ENCODE measurements at places on chromosomes 1 and 21.

GRCh38 chr1:96049759-96050409 lies 671.7 kb upstream of the PTBP2 start:
- DNase-seq = no peak

DNA sequence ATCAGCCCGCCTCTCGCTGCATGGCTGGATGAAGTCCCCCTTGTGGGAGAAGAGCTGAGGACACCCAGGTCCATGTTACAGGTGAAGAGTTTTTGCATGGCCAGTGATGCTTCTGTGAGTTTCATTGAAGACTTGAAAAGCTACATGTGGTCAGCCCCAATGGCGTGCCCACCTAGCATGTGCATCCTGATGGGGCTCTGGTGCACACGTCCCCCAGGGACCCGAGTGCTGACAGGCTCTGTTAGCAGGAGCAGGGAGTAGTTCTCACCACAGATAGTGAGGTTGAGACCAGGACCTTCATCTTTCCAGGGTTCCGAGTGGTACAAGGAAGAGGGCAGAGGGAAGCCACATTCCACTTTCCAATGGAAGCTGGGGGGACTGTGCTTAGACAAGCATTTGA lies 184.8 kb upstream of the C1orf174 start:
- no peak for DNase-seq

DNA sequence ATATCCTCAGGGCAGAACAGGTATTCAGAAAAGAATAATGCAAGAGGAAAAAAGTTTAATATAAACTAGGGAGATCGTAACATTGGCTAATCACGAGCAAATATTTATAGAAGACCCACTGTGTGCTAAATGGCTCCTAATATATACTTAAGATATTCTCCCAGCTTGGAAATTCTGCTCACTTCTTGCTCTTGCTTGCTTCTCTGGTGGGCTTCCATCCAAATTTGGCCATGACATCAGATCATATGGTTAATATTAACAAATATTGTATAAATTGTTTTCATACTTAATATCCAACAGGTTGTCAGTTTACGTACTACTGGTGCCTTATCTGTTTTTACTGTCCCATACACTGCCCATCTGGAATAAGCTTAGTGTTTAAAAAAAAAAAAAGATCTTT lies 1.1 kb downstream of the COX20 start:
- DNase-seq = no peak

- DNase-seq = no peak
Measured at GRCh38 chr1:227562037-227562436, 1.3 kb upstream of the ZNF678 start.

DNA sequence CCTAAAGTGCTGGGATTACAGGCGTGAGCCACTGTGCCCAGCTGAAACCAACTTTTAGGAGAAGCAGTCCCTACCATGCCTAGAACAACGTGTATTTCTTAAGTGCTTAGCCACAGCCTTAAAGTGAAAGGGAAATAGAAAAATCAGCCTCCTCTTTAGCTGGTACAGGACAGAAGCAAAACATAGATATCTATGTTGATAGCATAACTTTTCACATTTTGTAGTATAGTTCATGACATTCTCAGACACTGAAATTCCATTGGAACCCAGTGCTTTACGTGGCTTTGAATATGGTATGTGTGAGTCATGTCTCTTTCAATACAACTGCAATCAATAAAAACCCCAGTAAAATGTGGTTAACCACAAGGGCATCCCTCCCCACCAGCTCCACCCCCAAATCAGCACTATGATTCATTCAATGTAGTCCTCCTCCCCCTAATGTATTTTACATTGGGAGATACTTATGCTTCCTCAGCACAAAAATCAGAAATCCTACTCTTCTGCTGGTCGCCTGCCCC lies 32.1 kb downstream of the TGFB2 start:
- no peak for DNase-seq

GRCh38 chr1:234837713-234838112 lies 227.7 kb upstream of the IRF2BP2 start:
- DNase-seq = no peak

DNA sequence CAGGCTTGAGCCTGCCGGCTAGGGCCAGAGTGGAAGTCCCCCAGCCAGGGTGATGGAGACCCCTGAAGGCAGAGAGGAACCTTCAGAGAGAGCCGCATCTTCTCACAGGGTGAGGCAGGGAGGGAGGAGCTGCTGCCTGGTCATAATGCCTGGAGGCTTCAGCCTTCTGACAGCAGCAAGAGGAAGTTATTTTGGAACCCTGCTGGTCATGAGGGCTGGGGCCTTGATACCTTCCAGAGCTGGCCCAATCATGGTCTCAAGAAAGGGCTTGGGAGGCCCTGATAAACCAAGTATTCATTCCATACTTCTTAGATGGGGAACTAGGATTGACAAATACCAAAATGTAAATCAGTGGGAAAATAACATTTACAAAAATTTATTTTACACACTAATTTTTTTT lies 26.6 kb upstream of the MPZL1 start:
- no peak for DNase-seq

DNA sequence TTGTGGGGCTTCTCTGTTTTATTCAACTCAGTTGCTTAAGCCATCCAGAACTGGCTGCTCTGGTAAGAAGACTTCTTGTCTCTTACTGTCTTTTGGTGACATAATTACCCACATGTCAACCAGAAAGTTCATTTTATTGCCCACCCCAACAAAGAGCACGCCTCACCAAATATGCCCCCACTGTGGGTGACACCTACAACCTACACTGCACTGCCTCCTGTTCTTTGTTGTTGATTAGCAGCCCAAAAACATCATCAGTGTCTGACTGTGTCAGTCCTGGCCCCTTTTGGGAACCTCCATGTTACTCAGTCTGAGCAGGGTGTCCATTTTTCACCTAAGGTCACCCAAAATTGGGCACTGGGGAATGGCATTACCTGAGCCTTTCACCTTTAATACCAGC lies 49.3 kb downstream of the ZNF678 start:
- no peak for DNase-seq

- DNase-seq = no peak
Measured at GRCh38 chr1:37945743-37946702, 830 bp downstream of the INPP5B start.

DNA sequence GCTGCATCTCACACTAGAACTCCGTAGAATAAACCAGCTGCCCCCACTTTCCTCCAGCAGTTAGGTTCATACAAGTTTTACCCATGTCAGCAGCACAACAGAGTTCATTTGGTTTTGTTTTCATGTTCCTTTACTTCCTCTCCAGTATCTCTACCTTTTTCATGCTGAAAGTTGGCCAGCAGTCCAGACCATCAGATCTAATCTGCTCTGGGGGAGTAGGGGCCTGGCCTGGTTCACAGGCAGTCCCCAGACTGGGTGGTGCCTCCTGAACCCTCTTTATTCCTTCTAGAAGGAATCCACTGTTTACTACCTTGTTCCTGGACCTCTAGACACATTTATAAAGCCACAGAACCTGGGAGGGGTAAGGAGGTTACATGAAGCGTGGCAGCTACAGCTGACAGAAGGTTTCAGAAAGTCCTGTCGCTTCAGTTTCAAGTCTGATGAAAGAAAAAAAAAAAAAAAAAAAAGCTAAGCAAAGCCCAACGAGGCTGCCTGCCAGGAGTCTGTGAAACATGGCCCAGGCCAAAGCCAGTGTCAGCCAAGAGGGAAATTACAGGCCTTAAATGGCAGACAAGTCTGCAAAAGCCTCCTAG lies 184.6 kb upstream of the JUN start:
- no peak for DNase-seq

- DNase-seq = no peak
Measured at GRCh38 chr21:26964170-26964778, 2.6 kb downstream of the ADAMTS5 start.

GRCh38 chr21:25838809-25839208 lies 104.0 kb downstream of the GABPA start:
- no peak for DNase-seq

GRCh38 chr1:200670242-200671118 lies 773 bp upstream of the DDX59 start:
- peak; percentile 17 for DNase-seq

- DNase-seq = no peak
Measured at GRCh38 chr1:206545351-206545750, 38.0 kb downstream of the RASSF5 start.

DNA sequence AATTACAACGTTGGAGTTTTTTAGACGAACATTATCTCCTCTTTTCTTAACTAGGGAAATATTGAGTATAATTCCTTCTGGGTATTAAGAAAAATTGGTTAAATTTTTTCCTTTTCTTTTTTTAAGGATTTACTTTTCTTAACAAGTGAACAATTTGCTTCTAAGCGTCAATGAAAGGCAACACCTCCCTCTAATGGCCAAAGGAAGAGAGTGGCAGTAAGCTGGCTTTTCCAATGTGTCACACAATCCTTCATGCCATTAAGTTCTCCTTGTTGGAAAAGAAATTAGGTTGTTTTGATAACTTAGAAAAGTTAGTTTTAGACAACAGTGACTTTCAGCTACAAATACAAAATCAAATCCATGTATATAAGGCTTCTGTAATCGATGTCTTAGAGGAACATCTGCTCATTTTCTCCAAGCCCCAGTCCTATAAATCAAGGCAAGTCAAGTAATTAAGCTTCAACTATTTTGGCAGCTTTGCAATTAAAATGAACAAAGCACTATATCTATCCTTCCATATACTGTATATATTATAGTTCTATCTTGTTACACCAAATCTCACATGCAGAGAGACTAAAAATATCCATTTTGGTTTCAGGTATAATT lies 62.8 kb downstream of the EDEM3 start:
- DNase-seq = no peak

- DNase-seq = no peak
Measured at GRCh38 chr1:15151377-15151806, 2.2 kb upstream of the TMEM51 start.

DNA sequence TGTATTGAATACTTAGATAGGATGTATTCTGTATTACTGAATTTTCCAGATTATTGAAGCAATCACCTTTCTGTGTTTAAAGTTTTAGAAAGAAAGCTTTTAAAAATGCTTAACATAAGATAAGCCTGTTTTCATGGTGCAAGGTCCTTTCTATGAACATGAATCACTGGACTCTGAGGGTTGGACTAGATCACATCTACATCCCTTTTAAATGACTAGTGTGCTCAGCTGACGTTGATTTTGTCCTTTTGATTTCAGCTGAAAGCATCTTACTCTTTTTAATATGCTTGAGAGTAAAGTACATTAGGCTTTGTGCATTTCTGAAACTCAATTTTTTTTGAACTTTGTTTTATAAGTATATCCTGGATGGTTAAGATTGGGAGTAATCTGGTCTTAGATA lies 16.2 kb downstream of the MIER1 start:
- DNase-seq = no peak

DNA sequence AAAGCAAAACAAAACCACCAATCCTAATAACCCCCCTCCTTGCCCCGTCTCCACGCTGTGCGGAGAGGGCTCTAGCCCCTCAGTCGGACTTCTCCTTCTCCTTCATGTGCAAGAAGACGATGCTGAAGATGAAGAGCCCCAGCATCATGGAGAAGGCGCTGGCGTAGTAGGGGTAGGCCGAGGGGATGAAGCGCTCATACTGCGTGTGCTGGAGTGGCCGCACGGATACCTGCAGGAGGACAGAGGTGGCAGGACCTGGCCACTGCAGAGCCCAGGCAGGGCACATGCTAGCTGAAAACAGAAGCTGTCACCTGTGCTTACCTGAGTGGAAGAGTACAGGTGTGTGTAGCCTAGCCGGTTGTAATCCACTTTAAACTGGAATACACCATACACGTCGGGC lies 8.9 kb downstream of the DDOST start:
- no peak for DNase-seq

DNA sequence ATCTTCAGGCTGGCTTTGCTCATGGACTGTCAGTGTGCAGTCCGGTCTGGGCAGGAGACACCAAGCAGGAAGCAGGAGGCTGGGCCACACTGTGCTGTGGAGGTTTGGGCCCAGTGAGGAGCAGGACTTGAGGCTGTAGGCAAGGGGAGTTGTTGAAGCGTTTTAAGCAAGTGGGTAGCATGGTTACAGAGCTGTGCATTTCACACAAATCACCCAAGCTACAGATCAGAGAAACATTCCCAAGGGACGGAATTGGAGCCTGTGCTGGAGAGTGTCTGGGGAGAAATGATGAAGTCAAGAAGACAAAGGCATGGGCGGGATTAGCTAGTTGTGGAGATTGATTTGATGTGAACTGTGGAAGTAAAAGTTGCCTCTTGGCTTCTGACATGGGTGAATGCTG lies 60.9 kb downstream of the KIF21B start:
- no peak for DNase-seq

GRCh38 chr1:225548140-225548857 lies 104.6 kb downstream of the ENAH start:
- DNase-seq = no peak

- DNase-seq = no peak
Measured at GRCh38 chr1:46194641-46195193, 3.5 kb downstream of the POMGNT1 start.

- DNase-seq = peak; percentile 3
Measured at GRCh38 chr21:26715878-26716506, 129.2 kb downstream of the ADAMTS1 start.

GRCh38 chr1:67560580-67561255 lies 124.3 kb upstream of the GADD45A start:
- DNase-seq = no peak
